Naive thymus-derived CD4-positive, alpha-beta T cell (primary cell): ENCODE measurements at places on chromosomes 7 and 10. TPM values are rescaled to one million over a fixed set of nuclear protein-coding genes. Genes with fewer than 3 reads are reported as not detected.

DNA sequence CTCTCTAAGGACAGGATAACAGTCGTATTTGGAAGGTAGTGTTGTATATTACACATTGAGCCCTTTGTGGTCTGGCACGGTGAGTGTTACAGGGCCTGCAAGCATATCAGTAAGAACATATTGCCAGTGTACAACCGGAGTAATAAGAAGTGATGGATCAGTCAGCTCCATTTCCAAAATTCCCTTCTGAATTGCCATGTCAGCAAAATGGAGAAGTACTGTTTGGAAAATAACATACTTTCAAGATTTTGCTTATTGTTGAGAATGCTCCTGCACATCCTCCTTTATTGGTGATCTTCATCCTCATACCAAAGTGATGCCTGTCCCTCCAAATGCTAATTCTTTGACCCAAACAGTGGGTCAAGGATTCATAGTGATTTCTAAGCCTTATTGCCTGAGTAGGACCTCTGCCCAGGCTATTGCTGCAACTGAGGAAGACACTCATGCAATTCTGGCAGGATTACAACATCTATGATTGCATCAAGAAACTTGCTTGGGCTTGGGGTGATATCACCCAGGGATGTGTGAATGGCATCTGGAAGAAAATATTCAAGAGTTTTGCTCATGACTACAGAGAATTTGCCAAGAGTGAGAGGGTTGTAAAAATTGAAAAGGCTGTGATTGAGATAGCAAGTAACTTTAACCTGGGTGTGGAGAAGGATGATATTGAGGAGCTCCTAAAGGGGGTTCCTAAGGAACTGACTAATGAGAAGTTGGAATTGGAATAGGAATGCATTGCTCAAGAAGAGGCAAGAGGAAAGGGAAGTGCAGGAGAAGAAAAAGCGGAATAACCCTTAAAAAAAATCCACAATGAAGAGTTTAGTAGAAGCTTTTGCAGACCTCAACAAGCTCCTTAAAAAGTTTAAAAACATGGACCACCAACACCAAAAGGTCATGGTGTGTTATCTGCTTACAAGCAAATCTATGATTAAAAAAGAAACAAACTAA is 452.2 kb upstream of the SORCS1 start:
- DNase-seq, result no peak

GRCh38 chr7:93719546-93719945 is 145.0 kb upstream of the CALCR start:
- no peak for DNase-seq

- no peak for DNase-seq
Observed at GRCh38 chr7:9307131-9307530, 873.7 kb downstream of the NXPH1 start.

INA gene
- total RNA-seq, result not detected

GRCh38 chr10:484925-485661 is 204.4 kb downstream of the DIP2C start:
- no peak for DNase-seq

DNA sequence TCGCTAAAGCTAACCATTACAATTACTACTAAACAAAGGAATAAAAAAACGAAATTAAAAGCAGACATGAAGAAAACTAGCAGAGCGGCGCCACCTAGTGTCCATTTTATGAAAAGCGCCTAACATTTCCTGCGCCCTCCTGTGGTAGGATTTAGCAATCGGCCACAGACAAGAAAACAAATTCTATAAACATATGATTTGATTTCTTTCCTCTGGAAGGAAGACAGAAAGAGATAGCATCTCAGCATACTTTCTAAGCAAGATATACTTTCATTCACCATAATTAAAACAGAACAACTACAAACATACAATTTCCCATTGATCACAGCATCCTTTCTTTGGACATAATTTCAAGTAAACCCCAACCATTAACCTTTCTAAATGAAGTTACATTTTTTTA is 337.7 kb upstream of the NPVF start:
- DNase-seq, result peak; percentile 57

GRCh38 chr7:45178241-45179225 is 20.9 kb downstream of the RAMP3 start:
- DNase-seq, result no peak

- DNase-seq, result no peak
Observed at GRCh38 chr10:93369588-93370164, 112.5 kb downstream of the MYOF start.

CCDC136 gene
- 14.0 TPM for total RNA-seq

PPP1R17 gene
- total RNA-seq, result not detected

DNA sequence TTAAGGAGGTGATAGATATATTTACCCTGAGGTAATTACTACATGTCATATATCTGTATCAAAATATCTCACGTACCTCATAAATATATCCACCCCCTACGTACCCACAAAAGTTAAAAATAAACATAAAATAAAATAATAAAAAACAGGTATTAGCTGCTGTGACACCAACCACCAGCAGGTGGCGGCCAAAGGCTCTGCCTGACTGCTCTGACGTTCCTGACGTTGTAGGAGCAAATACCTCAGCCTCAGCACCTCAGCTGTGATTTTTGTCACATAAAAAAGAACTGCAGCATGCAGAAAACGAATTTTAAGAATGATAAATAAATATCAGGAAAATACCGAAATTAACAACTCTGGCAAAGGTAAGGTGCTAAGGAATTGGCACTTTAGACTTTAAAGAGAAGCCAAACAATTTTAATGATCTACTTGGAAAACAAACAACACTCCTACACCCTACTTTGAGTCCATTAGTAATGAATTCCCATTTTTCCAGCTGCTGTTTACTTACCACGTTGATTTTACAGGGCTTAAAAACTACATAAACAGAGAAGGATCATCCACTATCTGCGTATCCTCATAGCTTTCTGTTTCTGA is 125.4 kb upstream of the TARP start:
- peak; percentile 32 for DNase-seq

HOXA10 gene
- total RNA-seq, result not detected

ITPRID1 gene
- not detected in 2 replicates for total RNA-seq

DNA sequence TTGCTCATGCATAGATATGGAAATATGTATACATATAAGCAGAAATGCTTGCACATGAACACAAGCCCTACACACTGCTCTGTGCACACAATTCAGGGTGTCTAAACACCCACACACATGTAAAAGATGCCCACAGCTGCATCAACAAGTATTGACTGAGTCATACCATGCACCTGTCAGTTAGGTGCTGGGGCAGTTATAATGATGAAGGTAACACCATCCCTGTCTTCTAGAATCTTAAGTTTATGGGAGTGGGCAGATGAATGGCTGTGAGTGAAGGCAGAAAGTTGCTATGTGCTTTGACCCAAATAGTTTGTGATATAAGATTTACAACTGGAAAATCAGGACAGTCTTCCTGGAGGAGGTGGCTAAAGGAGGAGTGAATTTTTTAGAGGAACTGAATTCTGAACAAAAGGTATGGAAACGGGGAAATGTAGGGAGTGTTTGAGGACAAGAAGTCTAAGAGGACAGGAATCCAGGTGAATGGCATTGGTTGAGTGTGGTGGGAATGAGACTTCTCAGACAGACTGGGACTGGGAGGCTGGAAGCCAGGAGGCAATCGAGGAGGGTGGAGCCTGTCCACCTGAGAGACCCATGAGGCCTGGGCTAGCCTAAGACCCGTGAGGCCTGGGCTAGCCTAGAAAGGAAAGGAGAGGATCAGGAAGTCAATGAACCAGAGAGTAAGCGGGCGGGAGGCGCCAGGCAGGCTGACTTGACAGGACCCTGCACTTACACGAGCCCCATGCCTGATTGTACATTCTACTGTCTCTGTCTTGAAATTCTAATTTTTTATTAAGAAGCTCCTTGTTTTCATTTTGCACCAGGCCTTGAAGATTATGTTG is 20.7 kb downstream of the POLL start:
- peak; percentile 3 for DNase-seq

CLCN1 gene
- total RNA-seq, result 0.07 and 0.08 TPM in 2 replicates

DNA sequence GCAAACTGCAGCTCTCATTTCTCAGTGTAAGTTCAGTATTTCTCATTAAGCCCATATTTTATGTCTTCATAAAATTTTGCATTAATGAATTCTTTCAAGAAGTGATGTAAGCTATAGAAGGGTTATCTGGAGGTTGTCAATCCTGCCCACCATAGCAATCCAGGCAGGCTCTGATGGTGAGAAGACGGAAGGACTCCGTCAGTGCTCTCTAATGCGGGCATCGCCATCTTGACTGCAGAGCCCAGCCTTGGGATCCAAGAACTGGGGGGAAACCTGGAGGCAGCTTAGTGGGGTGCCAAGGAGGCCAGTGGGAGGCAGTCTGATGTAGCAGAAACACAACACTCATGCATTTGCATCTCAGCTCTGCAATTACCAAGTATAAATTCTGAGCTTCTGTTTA is 707.4 kb upstream of the NRP1 start:
- no peak for DNase-seq

DNA sequence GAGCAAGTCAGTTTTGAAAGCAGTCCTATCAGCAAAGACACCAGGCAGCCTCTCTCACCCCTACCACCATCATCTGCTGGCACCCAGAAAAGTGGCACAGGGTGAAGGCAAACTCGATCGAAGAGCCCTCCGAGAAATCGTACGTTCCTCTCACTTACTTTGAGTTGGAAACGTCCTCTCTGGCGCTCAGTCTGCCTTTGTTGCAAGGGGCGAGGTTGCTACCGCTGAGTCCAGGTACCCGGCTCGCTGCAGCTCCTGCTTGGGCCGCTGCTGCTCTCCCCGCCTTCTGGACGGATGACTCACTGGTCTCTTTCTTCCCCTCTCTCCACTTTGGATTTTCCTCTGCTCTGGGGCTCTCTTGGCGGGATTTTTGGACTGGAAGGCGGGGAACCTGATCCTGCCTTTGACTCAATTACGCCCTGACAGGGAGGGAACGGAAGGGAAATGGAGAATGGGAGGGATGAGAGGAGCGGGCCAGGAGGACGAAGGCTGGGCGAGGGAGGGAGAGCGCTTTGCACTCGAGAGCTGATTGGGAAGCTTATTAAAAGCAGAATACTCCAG is at the start of gene PTN:
PTN (minus strand) TSS at position 453 of the 561 bp plus-strand sequence. CDS start 88,760 bp downstream, outside the sequence.
- DNase-seq, result no peak

HYAL4 gene
- not detected for total RNA-seq

- DNase-seq, result no peak
Observed at GRCh38 chr7:105027176-105027853, 13.3 kb downstream of the KMT2E start.

NKX2-3 gene
- not detected for total RNA-seq

- no peak for DNase-seq
Observed at GRCh38 chr7:151614019-151614418, 94.3 kb upstream of the RHEB start.

- no peak for DNase-seq
Observed at GRCh38 chr10:72704117-72704516, 12.2 kb downstream of the MCU start.

DNA sequence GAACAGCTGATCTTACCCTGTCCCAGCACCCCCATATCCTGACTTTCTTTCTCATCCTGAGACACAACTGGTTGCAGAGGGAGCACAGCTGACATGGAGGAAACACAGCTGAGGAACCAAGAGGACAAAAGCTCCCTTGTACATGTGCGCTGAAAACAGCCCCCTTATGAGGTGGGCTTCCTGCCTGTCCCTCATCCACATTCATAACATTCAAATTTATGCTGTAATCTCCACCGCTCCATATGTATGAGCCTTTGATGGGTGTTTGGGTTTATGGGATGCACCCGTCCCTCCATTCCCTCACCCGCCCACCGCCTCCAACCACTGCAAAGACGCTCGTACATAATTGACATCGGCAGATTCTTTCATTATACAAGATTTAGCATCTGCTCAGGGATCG is 49.6 kb upstream of the BTRC start:
- DNase-seq, result no peak

DNA sequence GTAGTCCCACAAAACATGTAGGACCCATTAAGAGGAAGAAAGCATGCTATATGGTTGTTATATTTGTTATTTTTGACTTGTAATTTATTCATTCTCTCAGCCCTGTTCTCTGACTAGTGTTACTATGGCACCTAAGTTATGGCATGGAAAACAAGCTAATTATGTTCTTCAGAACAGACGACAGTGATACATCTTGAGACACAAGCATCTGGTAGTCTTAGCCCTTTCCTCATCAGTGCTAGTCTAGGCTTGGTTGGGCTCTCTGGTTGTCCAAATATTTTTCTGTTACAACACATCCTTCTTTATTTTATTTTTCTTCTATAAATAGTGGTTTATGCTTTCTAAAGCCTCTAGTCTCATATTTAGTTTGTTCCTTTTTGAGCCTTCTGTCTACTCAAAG is 308.3 kb upstream of the KAT6B start:
- DNase-seq, result no peak

- DNase-seq, result no peak
Observed at GRCh38 chr7:3771906-3772305, 470.9 kb downstream of the SDK1 start.

DNA sequence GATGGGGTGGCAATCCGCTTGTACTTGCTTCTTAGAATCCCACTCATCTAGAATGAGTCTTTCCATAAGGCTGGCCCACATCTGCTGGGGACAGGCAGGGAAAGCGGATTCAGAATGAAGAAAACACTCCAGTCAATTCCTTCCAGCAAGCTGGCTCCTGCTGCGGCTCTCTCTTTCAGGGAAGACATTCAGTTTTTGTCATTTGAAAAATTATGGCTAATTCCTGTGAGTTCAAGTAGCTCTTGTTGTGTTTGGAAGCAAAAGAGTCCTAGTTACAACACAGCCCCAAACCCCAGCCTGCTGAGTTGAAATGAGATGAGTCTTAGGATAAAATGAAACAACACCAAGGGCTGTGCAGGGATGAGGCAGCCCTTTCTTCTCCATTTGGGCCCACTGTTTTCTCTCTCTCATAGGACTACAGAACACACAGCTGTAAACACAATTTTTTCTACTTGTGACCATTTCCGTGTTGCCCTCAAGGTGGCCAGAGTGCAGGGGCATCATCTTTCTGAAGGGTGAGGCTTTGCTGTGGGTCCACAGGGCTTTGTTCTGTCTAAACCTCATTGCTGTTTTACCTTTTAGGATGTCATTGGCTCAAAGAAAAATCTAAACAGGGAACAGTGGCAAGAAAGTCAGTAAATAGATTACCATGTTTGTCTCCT is 90.8 kb upstream of the EEPD1 start:
- DNase-seq, result no peak

FGFBP3 gene
- total RNA-seq, result 7.7 TPM

GRCh38 chr7:82131215-82131614 is 312.4 kb downstream of the CACNA2D1 start:
- no peak for DNase-seq

GRID1 gene
- total RNA-seq, result not detected

ZNF32 gene
- total RNA-seq, result 18.3 and 19.3 TPM in 2 replicates

DNA sequence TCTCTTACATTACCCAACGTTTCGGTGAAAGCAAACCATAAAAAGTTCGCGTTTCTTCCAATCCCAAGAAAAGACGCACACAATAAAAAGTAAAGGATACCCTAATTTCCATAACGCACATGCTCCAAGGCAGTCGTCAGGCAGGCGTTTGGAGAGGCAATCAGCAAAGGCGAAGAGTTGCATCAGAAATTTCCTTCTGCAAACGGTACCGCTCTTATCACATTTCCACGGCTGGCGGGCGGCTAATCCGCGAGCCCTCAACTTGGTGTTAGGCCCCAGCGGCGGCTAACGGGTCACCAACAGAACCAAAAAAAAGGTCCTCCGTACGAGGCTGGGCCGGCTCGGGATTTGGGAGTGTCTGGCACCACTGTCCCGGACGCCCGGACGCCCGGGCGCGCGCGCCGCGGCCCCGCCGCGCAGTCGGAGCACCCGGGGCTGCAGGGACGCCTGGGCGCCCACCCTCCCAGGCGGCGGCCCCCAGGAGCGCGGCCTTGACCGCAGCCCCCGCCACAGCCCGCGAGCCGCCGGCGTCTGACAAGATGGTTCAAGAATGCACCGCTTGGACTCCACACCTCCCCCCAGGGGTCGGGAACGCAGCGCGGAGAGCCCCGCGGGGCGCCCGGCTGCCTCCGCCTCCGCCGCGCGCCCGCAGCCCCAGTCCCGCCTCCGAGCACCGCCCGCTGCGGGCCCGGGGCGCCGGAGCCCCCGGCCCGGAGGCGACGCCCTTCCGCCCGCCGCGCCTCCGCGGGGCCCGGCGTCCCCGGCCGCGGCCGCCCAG is 9.8 kb upstream of the GRB10 start:
- no peak for DNase-seq
